ENCODE measurements at places on chromosomes 2 and 18.

- no peak for DNase-seq
These were observed 33.2 kb downstream of the CDH2 start for GRCh38 chr18:28143725-28144124.

DNA sequence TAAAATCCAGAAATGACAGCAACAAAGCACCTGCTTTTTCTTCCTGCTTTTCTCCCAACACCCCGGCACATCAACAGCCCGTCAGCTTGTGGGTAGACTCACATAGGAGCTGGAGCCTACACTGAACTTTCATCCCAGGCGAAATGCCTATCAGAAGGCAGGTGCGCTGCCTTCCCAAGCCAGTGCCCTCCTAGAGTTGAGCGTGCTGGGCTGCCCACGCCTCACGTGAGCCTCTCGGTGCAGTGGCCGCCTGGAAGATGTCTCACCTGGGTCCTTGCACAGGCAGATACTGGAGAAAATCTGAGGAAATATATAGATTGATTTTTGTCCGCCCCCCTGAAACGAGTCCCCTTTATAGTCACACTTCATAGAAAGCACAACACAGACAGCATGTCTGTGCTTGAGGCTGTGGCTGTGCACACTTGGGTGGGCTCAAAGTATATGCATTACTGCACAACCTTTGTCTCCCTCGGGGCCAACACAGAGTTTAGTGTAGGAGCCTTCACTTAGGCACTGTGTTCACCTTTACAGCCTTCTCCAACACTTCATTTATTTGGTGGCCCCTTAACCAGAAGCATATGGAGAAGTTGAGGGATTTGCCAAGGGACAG lies 112.5 kb downstream of the SMAD7 start:
- DNase-seq, result no peak

- no peak for DNase-seq
These were observed 8.5 kb downstream of the RAB17 start for GRCh38 chr2:237581751-237582746.

DNA sequence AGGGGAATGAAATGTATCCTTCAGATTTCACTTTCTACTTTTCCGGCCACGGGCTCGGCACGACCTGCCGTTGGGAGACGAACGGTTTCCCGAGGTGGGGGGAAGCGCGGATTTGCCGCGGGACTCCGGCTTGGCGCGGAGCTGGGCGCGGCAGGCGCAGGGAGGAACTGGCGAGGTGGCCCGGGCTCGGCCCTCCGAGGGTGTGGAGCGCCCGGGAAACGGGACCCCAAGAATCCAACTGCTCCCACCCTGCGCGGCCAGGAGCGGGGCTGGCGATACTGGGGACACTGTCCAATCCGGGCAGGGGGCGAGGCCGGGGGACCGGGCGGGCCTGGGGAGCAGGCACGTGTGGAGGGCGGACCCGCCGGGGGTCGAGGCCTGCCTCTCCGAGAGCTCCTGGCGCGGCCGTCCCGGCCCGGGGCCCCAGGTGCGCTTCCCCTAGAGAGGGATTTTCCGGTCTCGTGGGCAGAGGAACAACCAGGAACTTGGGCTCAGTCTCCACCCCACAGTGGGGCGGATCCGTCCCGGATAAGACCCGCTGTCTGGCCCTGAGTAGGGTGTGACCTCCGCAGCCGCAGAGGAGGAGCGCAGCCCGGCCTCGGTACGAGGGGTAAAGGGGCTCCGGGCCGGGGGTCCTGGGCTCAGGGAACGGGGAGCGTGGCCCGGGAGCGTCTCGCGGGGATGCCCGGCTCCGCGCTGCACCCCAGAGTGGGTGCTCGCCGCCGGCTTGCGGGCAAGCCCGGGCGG lies at the start of gene ANXA4:
TSS of gene ANXA4 (plus strand) at position 560 of the 747 bp plus-strand sequence. CDS start 39,432 bp downstream, outside the sequence.
- DNase-seq, result no peak

GRCh38 chr2:235641956-235642355 lies 148.1 kb downstream of the AGAP1 start:
- no peak for DNase-seq

DNA sequence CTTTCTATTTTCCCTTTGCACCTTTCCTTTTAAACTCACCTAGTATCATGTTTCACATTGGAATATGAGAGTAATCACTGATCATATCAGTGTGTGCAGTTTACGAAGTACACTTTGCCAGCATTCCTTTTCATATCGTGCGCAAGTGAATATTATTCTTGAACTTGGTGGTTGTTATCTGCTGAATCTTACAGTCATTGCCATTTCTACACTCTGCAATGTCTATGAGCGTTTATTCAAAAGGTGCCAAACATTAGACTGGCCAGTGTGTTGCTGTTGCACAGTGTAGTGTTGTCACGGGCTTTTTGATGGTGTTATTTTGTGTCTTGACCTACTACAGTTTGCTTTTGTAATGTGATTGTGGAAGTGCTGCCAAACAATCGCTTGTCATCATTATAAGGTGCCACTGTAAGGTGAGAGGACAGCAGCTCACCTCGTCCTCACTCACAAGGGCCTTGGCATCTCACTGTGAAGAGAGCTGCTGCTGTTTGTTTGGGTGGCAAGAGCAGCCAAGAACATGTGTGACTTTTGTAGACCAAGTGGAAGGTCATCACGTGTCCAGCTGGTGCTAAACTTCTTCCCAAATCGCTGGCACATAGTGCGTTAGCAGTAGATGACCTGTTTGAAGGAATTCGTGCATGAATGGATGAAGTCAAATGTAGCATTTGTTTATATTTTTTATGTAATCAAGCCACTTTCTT lies 113.3 kb downstream of the MYO1B start:
- DNase-seq, result no peak

- DNase-seq, result no peak
These were observed 24.2 kb downstream of the CIB4 start for GRCh38 chr2:26616706-26617587.

DNA sequence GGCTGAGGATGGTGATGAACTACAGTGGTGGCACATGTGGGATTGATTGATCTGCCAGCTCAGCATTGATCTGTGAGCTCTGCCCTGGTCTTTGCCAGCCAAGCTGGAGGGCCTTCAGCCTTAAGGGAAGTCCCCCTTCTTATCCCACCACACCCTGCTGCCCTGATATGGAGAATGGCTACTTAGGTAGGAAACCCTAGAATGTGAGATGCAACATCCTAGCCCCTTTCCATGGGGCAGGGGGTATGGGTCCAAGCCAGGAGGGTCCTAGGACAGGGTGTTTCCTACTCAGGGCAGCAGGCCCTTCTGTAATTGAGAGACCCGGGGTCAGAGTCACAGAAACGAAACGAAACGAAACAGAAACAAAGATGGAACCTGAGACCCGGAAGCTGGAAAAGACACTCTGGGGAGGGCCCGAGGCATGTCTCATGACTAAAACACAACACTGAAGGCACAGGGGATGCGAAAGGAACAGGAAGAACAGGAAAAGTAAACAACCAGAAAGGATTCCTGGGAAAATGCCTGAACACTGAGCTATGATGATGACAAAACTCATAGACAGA lies 16.9 kb upstream of the SULT1C2 start:
- no peak for DNase-seq

DNA sequence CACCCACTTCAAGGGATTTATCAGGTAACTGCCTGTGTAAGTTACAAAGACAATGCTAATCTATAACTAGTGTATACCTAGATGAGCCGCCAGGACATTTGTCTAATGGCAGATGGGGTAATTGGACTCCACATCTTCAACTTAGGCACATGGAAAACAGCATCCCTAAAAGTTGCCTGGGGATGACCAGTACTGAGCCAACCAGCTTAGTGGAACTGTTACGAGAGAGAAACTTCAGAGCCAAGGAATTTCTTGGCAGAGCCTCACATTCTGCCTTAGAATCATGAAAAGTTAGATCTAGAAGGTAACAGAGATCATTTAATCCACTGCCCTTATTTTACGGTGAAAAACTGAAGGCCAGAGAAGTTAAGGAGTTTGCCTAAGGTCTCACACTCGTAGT lies 15.5 kb upstream of the CLASP1 start:
- no peak for DNase-seq

DNA sequence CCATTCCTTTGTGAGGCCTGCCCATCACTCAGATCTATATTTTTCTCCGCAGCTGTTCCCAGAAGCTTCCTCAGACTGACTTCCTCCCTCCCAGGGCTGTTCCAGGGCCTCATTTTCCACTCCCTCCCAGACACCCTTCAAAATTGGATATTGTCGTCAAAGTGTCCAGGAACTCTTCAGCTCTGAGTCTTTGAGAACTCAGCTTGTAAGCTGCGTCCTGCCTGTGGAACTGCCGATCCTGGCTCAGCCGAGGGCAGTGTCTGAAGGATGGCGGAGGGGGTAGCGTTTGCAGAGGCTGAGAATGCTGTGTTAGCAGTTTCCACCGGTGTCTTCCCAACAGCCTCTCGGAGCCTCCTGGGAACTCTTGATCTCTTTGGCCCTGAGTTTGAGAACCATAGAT lies 27.1 kb downstream of the NCK2 start:
- DNase-seq, result no peak

GRCh38 chr2:166727095-166727494 lies 161.2 kb upstream of the XIRP2 start:
- no peak for DNase-seq

GRCh38 chr18:50711386-50711785 lies 108.4 kb downstream of the MRO start:
- DNase-seq, result no peak

- DNase-seq, result no peak
These were observed 575.5 kb downstream of the LRRTM4 start for GRCh38 chr2:76946631-76947145.

Data from cortex of kidney (tissue), 1 donor.